Activated naive CD8-positive, alpha-beta T cell treated with anti-CD3 and anti-CD28 coated beads, Interleukin-2, amount 50 U/mL, for 16 hours (primary cell): ENCODE measurements at places on chromosomes 1 and 21.

- no peak for DNase-seq
These were observed 53.4 kb downstream of the RGS2 start for GRCh38 chr1:192862271-192862670.

DNA sequence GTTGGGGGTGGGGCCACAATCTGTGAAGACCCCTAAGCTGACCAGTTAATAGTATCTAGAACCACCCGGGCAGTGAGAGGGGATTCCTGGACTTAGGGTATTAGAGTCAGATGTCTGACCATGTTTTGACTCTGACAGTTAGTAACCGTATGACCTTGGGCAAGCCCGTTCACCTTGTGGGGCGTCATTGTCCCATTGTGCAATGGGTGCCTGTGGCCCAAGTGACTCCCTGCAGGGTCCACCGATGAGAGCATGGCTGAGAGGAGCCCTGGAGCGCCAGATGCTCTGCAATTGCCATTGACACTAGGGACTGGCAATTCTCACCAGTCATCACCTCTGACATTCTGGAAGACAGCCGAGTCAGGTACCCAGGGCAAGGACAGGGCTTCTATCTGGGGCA is 225.9 kb upstream of the CSF3R start:
- DNase-seq, result no peak

DNA sequence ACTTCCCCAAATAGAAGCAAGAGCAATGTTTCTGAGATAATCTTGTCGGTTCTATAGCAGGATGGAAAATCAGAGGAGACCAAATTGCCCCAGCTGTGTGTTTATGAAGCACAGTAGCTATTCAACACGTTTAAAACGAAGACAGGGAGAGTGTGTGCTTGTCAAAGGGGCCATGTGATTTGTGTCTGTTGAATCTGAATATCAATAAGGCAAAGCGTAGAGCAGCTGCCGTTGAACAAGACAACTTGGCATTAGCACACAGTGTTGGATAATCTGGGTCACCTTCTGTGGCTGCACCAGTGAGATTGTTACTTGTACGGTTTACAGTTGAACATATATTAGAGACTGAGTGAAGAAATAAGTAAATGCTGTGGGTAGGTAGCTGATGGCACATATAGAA is 1.0 kb downstream of the CRB1 start:
- no peak for DNase-seq

DNA sequence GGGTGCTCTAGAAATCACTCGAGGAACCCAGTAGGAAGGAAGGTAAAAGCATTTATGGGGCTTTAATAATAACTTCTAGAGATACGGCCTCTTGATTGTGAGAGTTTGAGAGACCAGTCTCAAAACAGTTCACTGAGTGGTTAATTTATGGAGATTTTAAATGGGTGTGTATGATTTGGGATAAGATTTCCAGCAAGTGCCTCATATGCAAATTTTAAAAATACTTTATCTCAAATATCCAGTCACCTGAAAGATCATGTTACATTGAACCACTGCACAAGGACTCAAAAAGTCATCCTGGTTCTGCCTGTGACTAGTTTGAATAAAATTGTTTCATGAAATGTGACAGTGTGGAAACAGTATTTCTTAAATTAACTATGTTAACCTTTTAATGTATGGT is 64.5 kb downstream of the HUNK start:
- no peak for DNase-seq

- DNase-seq, result no peak
These were observed 415.9 kb downstream of the PLA2G4A start for GRCh38 chr1:187244623-187245022.

- no peak for DNase-seq
These were observed 7.9 kb downstream of the SLC45A1 start for GRCh38 chr1:8325771-8326170.

GRCh38 chr1:211174375-211174774 is 40.4 kb upstream of the KCNH1 start:
- no peak for DNase-seq

DNA sequence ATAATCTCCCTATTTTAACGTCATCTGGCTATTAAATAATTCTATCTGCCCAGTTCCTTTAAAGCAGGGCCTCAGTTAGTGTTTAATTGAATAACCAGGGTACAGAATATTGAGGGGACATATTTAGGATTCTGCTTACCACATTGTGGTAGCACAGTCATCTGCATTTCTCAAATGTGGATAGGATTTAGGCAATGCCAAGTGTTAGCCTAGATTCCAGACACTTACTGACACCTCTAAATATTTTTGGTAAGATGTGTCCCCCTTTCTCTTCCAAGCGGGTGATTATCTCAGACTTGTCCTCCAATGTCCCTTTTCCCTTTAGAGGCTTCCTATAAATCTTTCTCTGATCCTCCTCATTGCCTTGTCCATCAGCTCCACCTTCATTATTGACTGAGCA is 160.8 kb upstream of the HOOK1 start:
- DNase-seq, result no peak

- no peak for DNase-seq
These were observed 184.7 kb downstream of the ETS2 start for GRCh38 chr21:38990424-38990794.

DNA sequence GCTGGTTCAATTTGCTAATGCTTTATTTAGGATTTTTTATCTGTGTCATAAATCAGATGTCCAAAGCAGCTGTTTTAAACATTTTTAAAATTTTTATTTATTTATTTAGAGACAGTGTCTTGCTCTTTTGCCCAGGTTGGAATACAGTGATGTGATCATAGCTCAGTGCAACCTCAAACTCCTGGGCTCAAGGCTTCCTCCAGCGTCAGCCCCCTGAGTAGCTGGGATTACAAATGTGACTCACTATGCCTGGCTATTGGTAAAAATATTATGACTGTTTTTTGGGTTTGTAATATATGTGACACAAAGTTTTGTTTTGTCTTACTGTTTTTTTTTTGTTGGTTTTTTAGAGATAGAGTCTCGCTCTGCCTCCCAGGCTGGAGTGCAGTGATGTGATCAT is 11.8 kb downstream of the ZBED6 start:
- DNase-seq, result no peak

DNA sequence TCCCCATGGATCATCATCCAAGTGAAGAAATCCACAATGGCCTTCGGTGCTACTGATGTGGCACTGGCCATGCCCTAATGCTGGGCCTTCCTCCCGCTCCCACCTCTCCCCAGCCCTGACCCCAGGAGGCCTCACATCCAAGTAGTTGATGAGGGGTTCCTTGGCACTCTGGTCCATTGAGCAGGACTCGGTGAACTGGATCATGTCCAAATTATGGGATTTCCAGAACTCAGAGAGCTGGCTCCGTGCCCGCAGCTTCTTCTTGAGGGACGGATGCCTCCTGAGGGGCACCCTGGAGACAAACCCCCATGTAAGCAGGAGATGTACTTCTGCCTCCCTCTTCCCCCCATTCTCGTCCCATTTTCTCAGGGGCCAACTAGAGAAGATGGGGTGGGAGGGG is 929 bp downstream of the CTSE start:
- no peak for DNase-seq

GRCh38 chr1:2412773-2413494 is 570 bp upstream of the PEX10 start:
- no peak for DNase-seq

DNA sequence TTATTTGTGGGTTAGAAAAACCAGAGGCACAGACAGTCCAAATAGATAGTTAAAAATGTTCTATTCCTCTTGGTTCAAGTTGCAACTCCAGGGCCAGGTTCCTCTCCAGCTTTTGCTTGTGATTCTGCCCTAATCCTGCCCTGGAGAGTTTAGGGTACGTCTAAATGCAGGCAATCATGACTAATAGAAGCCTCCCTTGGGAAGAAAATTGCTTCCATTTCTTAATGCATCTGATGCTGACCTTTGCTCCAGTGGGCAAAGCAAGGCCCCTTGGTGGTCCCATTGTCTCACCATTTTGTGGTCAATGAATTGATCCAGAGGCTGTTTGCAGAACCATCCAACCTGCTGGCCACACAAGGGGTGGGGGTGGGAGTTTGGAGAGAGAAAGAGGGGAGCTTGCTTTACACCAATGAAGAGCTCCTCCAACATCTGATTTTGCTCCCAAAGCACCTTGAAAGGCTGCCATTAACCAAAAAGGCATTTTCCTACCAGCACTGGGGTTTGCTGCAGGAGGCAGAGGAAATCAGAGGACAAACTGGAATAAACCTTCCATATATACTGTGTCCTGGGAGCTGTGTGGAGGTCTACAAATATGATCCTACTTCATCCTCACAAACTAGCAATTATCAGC is 31.3 kb downstream of the C8B start:
- DNase-seq, result no peak

- no peak for DNase-seq
These were observed 53.5 kb downstream of the MIGA1 start for GRCh38 chr1:77832901-77833300.

- DNase-seq, result no peak
These were observed 209.5 kb downstream of the TOMM20 start for GRCh38 chr1:234918961-234919761.

DNA sequence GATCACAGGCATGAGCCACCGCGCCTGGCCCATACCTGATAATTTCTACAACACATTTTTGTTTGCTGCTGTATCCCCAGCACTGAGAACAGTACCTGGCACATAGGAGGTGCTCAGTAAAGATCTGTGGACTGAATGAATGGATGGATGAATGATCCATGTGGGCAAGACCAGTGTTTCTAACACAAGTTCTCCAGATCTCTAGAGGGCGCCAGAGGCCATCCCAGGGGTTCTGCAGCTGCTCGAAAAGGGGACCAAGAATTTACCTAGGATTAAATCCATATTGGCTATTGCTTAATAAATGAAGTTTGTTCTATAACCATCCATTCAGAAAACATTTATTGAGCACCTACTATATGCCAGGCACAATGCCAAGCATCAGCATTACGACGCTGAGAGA is 167.7 kb downstream of the ACTL8 start:
- no peak for DNase-seq

DNA sequence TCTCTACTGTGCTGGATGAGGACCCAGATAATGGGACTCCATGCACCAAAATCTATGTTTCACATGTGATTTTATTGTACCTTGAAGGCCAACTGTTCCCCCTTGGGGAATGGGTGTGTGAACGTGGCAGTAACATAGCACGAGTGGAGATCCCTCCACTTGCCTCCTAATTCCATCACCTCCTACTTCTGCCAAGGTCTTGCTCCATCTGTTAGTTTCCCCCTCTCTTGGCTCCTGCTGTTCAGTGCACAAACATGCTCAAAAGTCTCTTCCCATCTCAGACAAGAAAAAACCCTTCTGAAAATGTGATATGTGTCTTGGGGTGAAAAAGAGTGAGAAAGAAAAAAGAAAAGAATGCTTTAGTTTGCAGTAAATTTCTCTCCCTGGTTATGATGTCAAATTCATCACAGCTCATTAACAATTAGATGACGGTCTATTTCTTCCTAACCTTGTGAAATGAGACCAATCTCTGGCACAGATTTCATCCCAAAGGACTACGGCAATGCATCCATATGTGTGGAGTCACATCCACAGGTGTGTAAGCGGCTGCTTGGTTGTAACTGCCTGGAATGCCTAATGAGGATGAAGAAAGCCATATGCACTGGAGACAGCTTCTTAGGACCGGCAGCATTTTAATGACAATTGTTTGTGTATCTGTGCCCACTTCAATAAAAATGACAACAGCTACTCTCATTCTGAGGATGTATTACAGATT is 79.3 kb upstream of the DIRAS3 start:
- no peak for DNase-seq

GRCh38 chr1:7386226-7387052 is 384.7 kb upstream of the VAMP3 start:
- no peak for DNase-seq

- DNase-seq, result no peak
These were observed 229.5 kb downstream of the PAPPA2 start for GRCh38 chr1:176692431-176692830.

GRCh38 chr1:167627865-167628641 is 2.0 kb upstream of the RCSD1 start:
- DNase-seq, result peak; percentile 41

DNA sequence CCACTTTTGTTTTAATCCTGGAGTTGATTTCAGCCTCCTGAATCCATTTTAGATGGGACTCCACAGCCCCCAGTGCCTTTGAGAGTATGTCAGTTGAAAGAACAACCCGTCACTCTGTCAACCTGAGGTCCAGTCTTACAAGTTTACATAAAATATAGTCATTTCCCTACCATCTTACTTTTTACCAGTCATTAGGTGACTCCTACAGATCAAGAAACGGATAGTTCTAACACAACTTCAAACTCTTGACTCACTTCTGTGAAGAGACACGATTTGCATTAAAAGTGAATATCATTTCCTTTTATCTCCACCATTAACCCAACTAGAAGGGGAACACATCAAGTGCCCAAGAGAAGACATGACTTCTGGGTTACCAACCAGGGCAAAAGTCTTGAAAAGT is 147.1 kb downstream of the NTPCR start:
- no peak for DNase-seq

- DNase-seq, result no peak
These were observed 2.7 kb upstream of the GPR88 start for GRCh38 chr1:100535264-100535663.

GRCh38 chr1:36349241-36349671 is 25.8 kb upstream of the EVA1B start:
- no peak for DNase-seq

DNA sequence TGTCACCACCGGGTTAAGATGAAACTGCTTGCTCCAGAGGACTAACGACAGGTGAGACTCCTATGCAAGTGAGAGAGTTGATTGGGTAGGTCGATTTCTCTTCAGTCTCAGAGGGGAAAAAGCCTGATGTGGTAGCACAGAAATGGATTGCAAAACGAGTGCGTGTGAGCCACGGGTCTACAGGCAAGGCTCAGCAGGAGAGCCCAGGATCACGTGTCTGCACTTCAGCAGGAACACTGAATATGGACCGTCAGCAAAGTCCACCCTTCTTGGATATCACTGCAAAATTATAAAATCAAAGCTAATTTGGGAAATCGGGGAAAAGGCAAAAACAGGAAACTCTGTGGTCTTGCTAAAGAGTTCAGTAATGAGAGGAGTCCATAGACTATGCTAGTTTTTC is 107.7 kb upstream of the ZNF648 start:
- DNase-seq, result no peak

DNA sequence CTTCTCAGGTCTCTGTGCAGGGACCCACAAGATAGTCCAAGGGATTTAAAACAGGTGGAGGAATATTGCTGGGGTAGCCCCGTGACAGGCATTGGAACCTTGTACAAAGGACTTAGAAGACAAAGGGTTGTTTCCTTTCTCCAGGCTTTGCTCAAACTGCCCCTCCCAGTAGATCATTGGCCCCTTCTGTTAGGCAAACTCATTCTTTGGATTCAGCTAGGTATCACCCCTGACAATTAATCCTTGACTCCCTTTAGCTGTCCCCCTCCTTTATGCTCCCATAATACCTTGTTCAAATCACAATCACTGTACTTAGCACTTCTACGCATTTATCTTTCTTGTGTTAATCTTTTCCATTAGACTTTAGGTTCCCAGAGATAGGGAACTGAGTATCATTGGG is 360.5 kb downstream of the KCNH1 start:
- DNase-seq, result no peak
